ENCODE measurements at places on chromosomes 16 and 17.
A peak's percentile ranks its signal among the peaks of the same experiment; 100 is the strongest.

DNA sequence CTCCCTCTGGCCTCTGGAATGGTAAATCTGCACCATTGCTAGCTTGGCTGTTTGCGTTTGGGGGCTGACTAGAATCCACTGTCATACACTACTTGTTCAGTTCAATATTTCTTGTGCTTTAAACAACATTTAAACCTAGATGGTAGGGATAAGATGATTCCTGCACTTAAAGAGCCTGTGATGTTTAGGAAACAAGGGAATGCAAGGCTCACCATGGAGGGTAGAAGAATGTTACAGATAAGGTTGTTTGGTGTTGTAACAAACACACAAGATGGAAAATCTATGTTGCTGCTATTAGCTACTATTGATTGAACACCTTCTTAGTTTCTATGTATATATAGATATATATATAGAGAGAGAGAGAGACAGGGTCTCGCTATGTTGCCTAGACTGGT is 31.4 kb downstream of the YPEL2 start:
- no peak for DNase-seq

GRCh38 chr16:27847030-27847550 is 216.4 kb downstream of the GSG1L start:
- DNase-seq: no peak

GRCh38 chr16:10080051-10080772 is 102.0 kb downstream of the GRIN2A start:
- DNase-seq: peak; percentile 97

GRCh38 chr16:3797904-3798811 is 80.8 kb upstream of the TRAP1 start:
- DNase-seq: no peak

DNA sequence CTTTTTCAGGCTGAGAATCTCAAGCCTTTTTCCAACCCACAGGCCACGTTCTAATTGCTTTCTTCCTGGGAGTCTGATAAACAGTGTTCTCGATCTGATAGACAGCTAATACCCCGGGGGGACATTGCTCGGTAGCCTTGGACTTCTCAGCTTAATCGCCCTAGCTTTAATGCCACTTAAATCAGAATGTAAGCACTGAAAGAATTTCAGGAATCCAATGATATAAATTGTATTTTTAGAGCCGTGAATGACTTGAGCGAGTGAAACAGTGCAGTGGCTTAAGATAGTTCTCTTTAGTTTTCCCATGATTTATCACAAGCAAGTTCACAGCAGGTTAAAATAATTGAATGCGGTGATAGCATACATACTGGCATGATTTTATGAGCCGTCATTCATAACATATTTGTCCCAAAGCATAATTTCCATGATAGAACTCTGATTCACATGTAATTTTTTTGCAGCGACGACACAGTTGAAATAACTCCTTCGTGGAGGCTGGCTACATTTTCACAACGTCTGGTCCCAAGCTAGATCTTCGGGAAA is 116.1 kb upstream of the MYOCD start:
- DNase-seq: no peak

GRCh38 chr17:8408371-8408770 is 10.7 kb upstream of the RNF222 start:
- DNase-seq: no peak

DNA sequence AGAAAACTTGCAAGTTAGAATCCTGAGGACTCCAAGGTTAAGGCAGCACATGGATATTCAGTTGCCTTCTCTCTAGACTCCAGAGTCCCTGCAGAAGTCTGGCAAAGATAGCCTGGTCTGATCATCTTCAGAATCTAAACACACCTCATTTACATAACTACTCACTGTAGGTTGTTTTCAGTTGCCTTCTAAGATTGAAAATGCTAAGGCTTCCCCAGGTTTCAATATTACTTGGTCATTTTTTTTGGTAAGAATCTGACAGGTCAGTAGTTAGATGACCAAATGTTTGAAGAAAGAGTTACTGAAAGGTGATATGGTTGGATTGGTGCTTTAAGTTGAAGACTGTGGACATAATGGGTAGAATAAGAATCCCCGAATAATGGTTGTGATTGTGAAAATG is 205.4 kb upstream of the KCNJ16 start:
- peak; percentile 37 for DNase-seq

DNA sequence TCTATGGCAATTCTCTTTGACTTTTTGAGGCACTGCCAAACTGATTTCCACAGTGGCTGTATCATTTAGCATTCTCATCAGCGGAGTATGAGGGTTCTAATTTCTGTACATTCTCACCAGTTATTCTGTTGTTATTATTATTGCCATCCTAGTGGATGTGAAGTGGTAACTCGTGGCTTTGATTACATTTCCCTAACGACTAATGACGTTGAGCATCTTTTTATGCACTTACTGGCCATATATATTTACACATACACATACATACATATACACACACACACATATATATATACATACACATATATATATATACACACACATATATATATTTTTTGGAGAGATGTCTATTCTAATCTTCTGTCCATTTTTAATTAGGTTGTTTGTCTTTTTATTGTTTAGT is 3.7 kb upstream of the MLYCD start:
- DNase-seq: no peak

DNA sequence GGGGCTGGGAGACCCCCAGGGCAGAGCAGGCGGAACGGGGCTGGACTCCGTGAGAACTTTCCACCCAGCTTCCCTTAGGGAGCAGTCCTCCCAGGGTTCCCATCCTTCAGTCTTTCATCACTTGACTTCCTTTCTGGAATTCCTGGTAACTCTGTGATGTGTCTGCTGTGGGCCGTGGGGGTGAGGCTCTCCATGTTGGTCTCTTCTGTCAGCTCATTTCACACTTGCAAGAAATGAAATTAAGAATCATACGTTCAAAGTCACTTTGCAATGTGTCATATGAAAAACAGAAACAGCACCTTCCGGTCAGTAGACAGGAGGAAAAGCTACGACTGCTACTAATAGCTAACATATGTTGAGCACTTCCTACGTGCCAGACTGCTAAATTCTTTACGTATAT is 5.4 kb upstream of the BBS2 start:
- no peak for DNase-seq

DNA sequence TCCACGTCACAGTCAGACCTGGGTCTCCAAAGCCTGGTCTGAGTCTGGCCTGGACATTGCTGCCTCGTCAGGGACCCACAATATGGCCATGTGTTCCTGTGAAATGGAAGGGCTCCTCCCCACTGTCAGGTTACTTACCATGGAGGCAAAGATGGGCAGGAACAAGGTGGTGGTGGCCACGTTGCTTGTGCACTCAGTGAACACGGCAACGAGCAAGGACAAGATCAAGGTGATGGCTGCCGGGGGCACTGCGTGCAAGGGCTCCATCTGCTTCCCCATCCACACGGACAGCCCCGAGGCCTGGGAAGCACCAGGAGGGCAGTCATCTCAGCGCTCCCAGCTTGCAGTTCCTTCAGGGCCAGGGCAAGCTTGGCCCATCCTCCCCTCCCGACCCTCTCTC is 22.5 kb downstream of the SLC13A5 start:
- no peak for DNase-seq

- no peak for DNase-seq
Measured at GRCh38 chr17:57723427-57724025, 21.6 kb downstream of the CCDC182 start.

DNA sequence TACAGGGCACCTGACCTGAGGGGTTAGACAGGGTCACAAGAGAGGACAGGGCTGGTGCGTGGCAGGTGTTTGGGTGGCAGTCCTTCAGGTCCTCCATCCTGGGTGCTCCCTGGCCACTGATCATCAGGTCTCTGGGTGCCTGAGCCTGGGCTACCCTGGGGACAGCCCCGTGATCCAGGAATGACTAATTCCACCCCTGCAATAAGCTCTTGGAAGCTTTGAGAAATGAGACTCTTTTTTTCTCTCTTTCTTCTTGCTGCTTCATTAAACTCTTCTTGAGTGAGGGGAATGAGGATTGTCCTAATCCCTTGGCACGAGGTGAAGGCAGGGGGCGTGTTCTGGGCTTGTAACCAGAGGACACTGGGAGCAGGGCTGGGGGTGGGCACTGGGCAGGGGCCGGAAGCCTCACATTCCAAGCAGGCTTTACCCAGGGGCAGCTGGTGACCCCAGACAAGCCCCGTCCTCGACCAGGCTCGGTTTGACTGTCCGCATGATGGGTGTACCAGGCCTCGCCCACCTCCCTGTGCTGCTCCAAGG is 21.4 kb upstream of the SPNS2 start:
- DNase-seq: peak; percentile 70

- DNase-seq: no peak
Measured at GRCh38 chr16:57396786-57397185, 7.8 kb upstream of the CCL17 start.

- no peak for DNase-seq
Measured at GRCh38 chr16:68289621-68290329, 21.0 kb downstream of the SLC7A6OS start.

GRCh38 chr16:51048544-51048943 is 102.5 kb downstream of the SALL1 start:
- no peak for DNase-seq

- peak; percentile 82 for DNase-seq
Measured at GRCh38 chr17:40075201-40075941, 12.6 kb downstream of the THRA start.

- no peak for DNase-seq
Measured at GRCh38 chr16:70548936-70549335, 25.3 kb downstream of the SF3B3 start.

DNA sequence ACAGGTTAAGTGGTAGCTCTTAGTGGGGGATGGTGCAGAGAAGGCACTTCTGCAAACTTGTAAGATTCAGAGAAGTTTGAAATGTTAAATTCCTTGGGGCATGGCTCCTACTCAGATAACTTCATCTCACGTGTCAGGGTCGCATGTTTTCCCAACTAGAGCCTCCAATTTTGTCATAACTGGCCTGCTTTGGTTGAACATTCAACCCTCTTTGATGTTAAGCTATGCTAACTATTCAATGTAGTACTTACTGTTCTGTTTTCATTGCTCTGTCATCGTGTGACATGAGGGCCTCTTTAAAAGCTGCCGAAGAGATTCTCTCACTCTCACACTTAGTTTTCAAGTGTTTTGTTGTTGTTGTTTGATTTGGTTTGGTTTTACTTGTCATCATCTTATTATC is 280.8 kb downstream of the CDH11 start:
- DNase-seq: no peak

DNA sequence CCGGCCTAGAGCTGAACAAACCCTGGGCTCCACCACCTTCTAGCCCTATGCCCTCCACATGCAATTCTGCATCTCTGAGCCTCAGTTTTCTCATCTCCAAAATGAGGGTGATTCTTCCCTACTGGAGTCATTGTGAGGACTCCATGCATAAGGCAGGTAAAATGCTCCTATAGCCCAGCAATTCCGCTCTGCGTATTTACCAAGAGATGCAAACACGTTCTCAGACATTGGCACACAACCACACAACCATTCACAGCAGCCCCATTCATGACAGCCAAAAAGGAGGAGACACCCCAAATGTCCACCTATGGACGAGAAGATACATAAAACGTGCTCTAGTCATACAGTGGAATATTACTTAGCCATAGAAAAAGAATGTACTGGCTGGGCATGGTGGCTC is 3.9 kb upstream of the CASKIN1 start:
- no peak for DNase-seq

DNA sequence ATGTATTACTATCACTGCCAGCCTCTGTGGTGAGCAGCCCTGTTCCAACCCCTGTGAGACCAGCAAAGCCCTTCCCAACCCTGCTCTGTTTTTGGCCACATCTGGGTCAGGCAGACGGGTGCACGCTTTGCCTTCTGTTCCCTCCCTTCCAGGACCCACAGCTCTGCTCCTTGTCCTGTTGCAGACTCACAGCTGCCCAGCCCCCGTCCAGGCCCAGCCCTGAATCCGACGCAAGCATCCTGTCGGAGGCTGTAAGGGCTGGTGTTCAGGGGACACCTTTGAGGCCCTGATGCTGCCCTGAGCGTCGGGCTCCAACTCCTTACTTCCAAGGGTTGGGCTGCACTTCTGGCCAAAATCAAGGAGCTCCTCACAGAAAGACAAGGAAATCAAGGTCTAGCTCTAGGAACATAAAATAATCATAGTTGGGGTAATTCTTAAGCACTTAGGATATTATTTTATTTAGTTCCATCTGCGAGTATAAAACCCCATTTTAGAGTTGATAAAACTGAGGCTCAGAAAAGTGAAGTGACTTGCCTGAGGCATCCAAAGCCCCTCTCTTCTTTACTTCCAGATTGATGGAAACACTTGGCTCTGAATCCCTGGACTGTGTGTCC is 14.3 kb upstream of the SRCIN1 start:
- no peak for DNase-seq

DNA sequence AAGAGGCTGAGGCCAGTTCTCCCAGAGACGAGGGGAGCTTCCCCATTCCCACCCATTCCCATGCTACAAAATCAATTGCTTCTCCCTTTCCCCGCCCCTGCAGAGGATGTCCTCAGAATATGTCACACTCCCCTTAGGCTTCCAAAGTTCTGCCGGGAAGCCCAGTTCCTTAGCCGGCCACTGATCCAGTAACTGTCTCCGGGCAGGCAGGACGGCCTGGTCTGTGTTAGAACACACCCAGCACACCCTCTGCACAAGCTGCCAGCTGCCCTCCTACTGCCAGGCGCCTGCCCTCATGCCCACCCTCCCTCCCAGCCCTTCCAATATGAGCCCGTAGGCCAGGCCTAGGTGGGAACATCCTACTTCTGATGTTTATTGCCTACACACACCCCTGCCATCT is 31.1 kb downstream of the SGSM2 start:
- DNase-seq: no peak

GRCh38 chr16:10940501-10941079 is 1.7 kb downstream of the DEXI start:
- DNase-seq: peak; percentile 38

DNA sequence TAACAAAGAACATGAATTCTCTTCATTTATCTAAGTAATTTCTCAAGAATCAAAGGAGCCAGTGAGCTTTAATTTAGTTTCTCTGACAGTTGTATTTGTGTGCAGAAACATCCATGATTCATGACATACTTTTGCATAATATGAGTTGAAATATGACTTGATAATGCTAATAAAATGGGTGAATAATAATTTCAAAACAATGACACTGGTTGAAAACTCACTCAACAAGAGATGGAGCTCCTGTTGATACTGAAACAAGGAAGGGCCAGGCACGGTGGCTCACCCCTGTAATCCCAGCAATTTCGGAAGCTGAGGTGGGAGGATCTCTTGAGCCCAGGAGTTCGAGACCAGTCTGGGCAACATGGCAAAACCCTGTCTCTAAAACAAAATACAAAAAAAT is 147.0 kb downstream of the MAP2K6 start:
- no peak for DNase-seq

DNA sequence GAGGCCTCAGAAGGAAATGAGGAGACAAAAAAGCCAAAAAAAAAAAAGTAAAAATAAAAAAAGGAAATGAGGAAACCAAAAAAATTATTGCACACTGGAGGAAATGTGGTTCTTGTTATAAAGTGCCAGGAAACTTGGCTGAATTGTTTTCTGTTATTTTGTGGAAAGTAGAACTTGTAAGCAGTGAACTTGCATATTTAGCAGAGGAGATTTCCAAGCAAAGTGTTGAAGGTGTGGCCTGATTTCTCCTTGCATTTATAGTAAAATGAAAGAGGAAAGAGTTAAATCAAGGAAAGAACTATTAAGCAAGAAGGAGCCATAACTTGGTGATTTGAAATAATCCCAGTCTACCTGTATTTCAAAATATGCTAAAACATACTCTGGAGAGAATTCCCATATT is 34.1 kb upstream of the CPPED1 start:
- DNase-seq: no peak
